Esophagus muscularis mucosa (tissue), 4 donors: ENCODE measurements at places on chromosomes 6 and 20.

DNA sequence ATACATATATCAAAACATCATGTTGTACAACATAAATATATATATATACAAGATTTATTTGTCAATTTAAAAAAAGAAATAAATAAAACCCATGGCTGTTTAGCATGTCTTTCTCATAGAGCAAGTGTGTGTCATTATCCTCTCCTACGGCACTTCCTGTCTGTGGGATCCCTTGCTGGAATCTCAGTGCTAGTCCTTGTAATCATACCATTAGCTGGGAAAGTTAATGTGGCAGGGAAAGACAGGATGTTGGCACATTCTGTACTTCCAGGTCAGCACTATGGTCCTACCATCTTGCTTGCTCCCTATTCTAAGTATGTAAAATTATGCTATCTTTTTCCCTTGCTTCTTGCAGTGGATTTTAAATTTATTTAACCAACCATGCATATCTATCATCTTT, 9.5 kb upstream of the SLC17A3 start:
- DNase-seq, result no peak

DNA sequence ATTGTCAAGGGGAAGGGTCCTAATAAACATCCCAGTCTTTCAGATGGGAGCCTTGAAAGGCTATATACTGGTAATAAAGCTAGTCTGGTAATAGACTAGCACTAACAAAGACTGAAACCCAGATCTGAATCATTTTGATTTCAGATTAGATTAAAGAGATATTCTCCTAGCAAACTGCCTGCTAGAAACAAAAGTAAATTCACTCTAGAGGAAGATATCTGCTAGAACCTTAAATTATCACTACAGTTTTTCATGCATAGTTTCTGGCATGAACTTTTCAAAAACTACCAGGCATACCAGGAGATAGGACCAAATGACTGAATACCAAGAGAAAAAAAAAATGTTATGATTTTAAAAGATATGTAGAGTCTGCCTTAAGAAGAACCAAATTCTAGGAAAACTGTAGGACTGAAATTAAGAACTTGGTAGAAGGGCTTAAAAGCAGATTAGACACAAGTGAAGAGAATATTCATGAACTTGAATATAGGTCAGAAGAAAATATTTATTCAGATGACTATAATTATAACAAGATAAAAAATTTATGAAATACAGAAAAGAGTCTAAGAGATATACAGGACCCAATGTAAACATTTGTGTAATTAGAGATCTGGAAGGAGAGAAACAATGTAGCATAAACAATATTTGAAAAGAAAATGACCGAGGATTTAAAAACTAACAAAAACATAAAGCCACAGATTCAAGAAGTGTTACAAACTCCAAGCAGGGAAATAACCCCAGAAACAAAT, 141.6 kb downstream of the FOXO3 start:
- DNase-seq, result no peak

- no peak for DNase-seq
Observed at GRCh38 chr20:48626938-48627736, 200.7 kb downstream of the PREX1 start.

GRCh38 chr6:5219011-5219691, 41.6 kb downstream of the LYRM4 start:
- DNase-seq, result no peak

DNA sequence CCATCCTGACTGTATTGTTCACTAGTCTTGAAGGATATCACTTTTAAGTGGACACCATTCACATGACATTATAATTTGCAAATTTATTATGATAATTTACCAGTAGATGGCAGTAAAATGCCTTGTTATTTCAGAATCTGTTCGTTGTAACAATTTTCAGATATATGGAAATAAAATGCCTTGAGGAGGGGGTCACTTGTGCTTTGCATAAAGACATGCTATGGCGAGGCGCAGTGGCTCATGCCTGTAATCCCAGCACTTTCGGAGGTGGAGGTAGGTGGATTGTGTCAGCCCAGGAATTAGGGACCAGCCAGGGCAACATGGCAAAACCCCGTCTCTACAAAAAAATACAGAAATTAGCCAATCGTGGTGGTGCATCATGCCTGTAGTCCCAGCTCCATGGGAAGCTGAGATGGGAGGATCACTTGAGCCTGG, 9.0 kb upstream of the NCOA6 start:
- no peak for DNase-seq

DNA sequence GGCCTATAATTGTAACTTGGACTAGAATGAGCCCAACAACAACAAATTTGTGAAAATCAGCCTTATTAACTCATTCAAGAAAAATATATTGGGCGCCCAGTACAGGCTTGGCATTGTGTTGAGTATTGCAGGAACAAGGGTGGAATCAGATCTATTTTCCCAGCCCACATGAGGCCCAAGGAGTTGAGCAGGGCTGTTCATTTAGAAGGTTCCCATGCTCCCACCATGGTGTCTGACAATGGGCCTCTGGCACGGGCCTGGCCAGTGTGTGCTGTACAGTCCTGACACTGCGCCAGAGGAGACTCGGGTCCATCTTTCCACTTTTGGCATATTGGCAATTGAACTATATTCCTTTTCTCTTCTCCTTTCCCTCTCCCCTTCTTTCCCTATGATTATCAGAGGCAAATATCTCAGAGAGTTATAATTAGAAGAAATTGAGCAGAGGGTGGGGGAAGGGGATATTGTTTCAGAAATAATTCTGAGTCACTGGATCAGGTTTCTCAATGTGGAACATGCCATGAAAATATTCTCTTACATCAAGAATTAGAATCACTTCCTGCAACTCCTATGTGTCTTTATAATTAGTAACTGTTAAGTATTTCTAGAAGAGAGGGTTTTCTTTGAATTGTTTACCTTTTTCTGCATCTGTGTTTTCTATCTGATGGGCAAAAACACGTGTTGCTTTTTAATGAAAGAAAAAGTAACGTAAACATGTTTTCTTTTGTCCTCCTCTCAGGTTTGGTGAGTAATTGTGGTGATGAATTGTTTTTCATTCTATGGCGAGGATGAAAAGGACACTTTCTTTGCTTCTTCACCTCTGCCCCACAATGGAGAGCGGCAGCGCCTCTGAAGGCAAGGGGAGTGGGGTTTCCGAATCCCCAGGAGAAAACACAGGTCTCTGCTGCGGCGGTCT, 209.4 kb downstream of the FOXA2 start:
- DNase-seq, result no peak

DNA sequence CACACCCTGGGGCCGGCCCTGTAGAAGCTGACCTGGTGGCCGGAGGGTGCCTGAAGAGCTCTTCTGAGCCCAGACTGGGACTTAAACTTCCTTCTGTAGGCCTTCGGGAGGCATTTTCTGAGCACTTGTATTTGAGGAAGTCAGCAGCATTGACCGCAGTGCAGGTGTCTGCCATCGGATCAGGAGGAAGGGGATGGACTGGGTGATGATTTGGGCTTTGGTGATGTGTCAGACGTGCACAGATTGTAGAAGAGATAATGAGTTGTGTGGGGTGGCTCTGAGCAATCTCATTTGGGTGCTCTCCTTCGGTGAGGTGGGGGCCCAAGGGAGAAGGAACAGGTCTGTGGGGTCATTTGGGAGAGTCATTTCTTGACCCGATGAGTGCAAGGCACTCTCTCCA, 150.9 kb downstream of the ARID1B start:
- DNase-seq, result no peak

DNA sequence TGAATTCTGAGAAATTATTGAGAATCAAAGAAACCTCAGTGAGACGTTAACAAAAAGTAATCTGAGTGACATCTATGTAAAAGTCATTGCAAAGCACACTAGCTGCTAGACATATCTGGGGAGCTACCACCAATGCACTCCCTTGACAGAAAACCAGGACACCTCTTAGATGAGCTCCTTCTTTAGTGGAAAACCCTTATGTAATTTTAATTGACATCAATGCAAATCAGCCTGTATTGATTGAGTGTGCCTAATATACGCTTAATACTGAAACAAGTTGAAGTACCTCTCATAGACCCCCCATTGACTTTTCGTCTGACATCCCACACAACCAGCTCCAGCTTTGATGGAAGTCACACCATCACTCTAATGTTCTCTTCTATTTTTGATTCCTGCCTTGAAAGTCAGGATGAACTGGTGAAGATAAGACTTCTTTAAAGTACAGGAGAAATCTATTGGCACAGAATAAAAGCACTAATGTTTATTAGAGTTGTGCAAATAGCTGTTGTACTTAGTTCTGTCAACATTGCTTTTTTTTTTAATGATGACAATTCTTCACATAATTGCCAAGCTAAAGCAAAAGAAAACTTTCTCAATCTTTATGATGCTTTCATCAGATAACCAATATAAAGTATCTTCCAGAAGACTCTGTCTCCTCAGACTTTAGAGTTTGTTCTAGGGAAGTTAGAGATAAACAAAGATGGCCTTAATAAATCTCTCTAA, 98.0 kb upstream of the FAM8A1 start:
- peak; percentile 86 for DNase-seq

DNA sequence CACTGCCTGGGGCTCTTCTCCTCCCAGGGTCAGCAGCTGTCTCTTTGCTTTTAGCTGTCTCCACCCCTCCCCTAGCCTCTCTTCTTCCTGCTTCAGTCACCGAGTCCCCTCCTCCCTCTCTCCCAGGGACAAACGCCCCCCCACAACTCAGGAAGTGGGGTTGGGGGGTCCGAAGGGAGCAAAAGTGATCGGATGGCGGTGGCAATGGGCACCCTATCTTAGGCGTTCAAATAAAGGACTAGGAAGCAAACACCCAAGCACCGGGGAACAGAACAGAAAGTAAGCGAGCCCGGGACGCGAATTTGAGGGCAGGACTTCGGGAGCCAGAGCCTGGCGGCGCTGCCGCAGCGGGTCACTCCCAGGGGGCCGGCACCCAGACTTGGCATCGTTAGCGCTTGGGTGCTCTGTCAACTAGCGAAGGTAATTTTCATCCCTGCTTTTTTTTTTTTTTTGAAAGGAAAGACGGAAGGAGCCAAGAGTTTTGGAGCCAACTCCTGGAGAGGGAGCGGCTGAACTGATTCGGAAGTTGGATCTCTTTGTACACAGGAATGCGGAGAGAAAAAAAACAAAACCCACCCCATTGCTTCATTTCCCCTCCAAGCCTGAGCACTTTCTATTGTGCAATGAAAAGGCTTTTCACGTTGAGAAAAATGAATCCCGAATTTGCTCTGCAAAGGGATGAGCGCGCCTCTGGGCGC, 815 bp upstream of the ITPR3 start:
- no peak for DNase-seq

DNA sequence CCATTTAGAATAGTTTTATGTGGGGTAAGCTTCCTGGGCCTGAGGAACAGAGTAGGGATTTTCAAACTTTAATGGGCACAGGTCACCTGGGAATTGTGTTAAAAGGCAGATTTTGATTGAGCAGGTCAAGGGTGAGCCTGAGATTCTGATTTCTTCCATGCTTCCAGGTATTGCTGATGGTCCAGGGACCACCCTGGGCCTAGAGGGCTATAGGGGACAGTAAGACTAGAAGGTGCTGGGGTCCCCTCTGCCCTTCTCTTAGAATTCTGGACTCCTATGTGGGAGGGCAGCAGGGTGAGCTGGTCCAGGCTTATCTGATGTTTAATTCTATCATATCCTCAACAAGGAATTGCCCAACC, 2.6 kb downstream of the DDR1 start:
- no peak for DNase-seq

- DNase-seq, result peak; percentile 77
Observed at GRCh38 chr6:45898941-45899682, 116.5 kb downstream of the CLIC5 start.

- DNase-seq, result no peak
Observed at GRCh38 chr6:26478985-26479278, 21.2 kb upstream of the BTN1A1 start.

- DNase-seq, result no peak
Observed at GRCh38 chr6:14699803-14700601, 545.9 kb upstream of the JARID2 start.

- no peak for DNase-seq
Observed at GRCh38 chr20:53609491-53610445, 16.1 kb upstream of the ZNF217 start.

GRCh38 chr20:62609279-62609720, 33.0 kb upstream of the SLCO4A1 start:
- no peak for DNase-seq

GRCh38 chr6:170098428-170099170, 192.3 kb downstream of the DLL1 start:
- DNase-seq, result no peak

- no peak for DNase-seq
Observed at GRCh38 chr20:13545790-13546189, 92.9 kb downstream of the TASP1 start.

DNA sequence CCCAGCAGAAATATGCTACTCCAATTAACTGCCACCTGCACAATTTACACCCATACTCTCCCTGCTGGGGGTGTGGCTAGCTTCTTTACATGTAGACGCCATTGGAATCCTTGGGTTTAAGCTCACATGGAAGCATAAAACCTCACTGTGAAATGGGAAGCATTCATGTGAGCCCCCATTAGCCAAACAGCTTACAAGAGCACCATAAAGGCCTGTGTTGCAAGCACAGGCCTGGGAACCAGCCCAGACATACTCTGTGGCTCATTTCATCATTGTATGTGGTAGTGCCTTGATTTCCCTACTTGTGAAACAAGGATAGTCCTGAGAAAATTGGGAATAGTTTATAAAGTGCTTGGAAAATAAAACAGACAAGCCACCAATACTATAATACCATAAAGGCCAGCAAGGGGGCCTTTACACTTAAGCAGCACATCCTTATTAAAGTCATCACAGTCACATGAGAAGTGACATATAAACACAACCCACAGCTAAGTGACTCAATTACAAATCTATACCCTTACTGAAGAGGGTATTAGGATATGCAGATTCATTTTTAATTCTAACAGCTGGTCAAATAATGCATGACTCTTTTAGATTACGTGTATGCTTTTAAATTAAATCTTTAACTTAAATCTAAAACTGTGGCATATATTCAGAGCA, 6.8 kb downstream of the ADNP start:
- DNase-seq, result no peak

DNA sequence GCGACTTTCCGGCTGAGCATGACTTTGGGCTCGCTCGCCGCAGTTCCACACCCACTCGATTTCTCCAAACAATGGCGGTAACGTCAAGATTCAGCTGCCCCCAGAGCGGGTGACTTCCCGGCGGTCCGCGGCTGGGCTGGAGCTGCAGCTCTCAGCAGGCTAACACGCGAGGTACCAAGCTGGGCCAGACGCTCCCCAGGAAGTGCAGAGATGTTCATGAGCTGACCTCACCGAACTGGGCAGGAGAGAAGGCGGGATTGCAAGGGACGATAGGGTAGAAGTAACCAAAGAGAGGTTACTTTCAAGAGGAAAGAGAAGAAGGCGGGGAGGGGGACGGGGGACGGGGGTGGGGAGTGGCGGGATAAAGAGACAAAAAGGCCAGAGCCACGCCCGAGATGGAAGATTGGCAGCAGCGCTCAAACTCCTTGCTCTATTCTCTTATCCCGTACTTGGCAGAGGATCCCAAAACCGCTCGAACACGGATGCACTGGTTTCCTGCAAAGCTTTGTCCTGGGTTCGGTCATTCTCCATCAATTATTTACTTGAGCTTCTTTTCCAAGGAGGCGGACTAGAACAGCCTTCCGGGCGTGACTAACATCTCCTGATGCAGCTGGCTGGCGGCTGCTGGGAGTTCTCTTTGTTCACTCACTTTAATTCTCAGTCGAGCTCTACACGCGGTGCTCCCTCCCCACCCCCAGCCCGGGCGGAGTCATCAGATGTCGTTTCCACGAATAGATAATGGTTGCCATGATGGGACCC, at the start of gene MTCL3:
Gene MTCL3 (minus strand): TSS at position 626 of the 759 bp plus-strand sequence.
- DNase-seq, result no peak
